ENCODE measurements at places on chromosomes 12 and 14.

- DNase-seq, result no peak
Measured at GRCh38 chr12:12686472-12686871, 9.5 kb downstream of the GPR19 start.

- DNase-seq, result peak; percentile 18
Measured at GRCh38 chr14:63840981-63841380, 11.8 kb upstream of the SYNE2 start.

DNA sequence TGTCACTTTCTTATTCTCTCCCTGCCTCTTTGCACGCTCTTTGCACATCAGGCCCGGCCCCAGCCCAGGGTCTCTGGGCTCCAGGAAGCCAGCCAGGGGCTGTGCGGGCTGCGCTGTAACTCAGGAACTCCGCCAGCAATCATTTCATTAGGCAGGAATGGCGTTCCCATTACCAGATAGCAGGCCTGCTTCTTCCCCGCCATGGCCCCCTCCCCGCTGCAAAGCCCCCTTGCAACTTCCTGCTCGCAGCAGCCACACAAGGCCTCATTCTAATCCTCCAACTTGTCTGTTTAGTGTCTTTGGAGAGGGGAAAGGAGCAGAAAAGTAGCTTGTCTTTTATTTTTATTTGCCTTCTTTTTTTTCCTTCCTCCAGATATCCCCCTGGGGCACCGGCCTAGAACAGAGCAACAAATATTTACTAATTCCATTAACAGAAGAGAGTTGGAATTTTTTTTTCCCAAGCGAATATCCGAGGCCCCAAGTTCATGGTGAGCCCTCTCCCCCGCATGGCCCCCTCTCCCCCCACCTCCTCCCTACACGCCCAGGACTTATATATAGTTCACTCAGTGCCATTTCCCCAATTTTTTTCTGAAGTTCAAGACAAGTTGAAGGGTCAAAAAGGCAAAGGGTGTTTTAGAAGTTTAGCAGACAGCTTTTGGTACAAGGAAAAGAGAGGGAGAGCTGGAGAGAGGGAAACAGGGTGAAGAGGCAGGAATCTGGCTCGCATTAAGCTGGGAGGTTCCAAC is 329.4 kb upstream of the TBX3 start:
- no peak for DNase-seq

DNA sequence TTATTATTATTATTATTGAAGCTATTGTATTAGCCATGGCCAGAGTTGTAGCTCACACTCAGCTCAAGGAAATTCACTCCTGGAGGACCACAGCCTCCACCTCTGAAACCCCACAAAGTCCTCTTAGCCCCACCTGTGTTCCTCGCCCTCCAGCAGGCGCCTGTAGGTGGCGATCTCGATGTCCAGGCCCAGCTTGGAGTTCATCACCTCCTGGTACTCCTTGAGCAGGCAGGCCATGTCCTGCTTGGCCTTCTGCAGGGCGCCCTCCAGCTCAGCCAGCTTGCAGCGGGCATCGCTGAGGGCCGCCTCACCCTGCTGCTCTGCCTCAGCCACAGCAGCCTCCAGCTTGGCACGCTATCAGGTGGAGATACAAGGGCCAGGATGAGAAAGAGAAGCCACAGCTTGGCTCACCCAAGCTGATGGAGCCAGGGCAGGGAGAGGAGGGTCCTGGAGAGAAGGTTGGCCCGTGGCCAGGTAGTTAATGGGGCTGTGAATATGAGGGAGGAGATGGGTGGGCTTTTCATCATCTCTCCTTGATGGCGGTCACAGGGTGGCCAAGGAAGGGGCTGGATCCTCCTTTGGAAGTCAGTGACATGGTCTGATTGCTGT is 5.1 kb downstream of the KRT85 start:
- peak; percentile 15 for DNase-seq

DNA sequence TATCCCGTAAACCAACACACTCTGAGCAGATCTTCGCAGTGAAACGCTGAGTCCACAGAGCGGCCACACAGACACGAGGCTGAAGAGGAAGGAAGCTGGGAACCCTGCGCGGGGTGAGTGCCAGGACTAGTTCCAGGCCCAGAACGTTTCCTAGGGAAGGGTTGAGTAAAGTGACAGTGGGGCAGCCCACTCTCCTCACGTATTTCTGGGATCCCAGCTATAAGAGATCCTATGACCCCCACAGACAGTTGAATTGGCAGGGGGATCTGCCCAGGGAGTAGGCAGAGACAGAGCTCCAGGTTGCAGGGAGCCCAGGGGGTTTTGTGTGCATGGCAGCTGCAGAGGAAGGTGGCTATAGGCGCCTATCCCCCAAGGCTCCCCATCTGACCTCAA is 51.1 kb downstream of the GTF2A1 start:
- DNase-seq, result peak; percentile 70

DNA sequence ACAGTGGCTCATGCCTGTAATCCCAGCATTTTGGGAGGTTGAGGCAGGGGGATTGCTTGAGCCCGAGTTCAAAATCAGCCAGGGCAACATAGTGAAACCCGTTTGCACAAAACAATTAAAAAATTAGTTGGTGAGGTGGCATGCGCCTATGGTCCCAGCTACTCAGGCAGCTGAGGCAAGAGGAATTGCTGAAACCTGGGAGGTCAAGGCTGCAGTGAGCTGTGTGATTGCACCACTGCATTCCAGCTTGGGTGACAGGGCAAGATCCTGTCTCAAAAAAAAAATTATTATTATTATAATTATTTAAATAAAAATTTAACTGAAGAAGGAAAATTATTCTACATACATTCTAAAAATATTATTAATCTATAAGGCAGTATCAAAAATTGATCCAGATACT is 164.1 kb downstream of the ITPR2 start:
- DNase-seq, result no peak

DNA sequence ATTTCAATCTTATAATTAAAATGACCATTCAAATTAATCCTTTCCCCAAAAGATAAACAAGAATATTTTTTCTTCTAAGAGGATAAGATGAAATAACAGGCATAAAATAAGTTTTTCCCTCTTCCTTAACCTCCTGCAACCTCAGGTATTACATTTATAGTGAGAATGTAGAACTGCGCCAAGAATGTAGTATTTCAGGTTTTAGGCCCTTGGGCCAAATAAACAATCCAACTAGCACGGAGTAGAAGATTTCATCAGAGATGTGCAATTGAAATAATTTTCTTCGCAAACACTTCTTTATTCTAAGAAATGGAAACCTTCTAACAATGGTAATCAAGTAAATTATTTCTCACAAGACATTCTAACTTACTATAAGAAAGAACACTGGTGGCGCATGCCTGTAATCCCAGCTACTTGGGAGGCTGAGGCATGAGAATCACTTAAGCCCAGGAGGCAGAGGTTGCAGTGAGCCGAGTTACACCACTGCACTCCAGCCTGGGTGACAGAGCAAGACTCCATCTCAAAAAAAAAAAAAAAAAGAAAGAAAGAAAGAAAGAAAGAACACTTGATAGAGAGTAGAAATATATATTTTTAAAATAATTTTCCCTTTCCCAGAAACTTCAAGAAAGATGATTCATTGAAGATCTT is 100.8 kb downstream of the TAOK3 start:
- DNase-seq, result no peak

DNA sequence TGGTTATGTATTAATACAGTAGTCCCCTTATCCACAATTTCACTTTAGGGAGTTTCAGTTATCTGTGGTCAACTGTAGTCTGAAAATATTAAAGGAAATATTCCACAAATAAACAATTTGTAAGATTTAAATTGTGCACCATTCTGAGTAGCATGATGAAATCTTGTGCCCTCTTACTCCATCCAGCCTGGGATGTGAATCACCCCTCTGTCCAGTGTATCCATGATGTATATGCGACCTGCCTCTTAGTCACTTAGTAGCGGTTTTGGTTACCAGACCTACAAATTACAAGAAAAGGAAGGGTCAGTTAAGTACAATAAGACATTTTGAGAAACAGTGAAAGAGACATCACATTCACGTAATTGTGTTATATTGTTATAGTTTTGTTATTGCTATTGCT is 39.9 kb upstream of the MDGA2 start:
- DNase-seq, result no peak

DNA sequence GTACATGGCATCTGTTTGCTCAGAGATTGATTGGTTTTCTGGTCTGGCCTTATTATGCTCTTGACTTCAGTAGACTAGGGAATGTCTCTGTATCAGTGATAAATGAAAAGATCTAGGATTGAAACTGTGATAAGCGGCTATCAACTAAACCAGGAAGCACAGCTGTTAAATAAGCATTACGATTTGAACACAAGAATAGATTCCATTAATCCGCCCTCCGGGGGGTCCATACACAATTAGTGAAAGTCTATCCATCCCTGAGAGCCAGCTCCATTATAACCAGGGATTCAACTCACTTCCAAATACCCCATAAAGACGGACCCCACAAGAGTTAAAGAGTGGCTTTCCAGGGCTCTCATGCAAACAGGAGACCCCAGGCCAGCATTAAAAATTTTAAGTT is 279.0 kb downstream of the GRIN2B start:
- DNase-seq, result no peak

- DNase-seq, result peak; percentile 76
Measured at GRCh38 chr12:7638064-7638759, 27.5 kb downstream of the APOBEC1 start.

Data from hematopoietic multipotent progenitor cell treated with erythropoietin and hydrocortisone succinate and interleukin-3 and kit ligand, for 4 days (in vitro differentiated cells).